ENCODE measurements at places on chromosomes 2 and 18.

GRCh38 chr2:134555411-134555810, 163.4 kb downstream of the TMEM163 start:
- no peak for DNase-seq

DNA sequence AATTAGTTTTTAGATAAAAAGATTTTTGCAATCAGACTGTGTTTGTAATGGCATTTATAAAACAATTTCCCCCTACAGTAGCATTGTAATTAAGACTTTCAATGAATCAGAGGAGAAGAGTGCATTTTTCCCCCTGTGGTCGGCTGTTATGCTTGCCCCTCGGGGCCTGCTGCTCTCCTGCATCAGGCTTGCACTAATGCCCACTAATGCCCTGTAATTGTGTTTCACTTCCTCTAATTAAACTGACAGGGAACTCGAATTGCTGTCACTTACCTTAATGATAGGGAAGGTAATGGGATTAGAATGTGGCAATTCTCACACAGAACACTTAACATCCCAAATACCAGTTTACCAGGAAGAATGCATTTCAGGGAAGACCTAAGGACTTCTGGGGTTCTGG, 61.2 kb upstream of the LRRTM1 start:
- DNase-seq = no peak

DNA sequence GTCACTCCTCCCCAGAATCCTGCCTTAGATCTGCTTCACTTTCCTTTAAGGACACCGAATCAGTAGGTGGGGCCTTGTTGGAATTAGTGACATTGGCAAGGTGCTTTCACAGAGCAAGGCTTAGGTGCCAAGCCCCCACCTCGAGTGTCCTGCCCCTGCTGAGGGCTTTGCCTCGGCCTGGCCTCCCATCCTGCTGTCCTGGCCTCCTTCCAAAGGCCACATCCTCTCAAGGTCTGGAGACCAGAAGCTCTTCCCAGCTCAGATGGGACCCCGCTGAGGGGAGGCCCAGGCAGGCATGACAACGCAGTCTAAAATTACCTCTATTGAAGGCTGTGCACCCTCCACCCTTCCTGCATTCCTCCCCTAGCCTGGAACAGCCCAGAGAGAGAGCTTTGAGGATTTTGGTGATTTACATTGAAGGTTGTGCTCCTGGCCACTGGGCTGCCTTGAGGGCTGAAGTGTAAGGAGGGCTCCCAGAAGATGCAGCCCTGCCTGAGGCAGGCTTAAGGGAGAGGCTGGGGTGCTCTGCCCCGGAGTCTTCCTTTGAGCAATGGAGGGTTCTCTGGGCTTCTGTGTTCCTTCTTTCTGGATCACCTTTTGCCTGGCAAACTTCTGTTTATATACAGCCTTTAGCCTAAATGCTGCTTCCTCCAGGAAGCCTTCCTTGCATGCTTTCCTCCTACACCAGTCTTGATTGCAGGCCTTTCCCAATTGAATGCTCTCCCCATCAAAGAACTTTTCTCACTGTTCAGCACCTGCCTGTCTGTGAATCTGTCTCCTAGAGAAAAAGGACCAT, 154.4 kb downstream of the DDX1 start:
- no peak for DNase-seq

GRCh38 chr18:30727849-30728248, 314.7 kb downstream of the DSC3 start:
- no peak for DNase-seq

DNA sequence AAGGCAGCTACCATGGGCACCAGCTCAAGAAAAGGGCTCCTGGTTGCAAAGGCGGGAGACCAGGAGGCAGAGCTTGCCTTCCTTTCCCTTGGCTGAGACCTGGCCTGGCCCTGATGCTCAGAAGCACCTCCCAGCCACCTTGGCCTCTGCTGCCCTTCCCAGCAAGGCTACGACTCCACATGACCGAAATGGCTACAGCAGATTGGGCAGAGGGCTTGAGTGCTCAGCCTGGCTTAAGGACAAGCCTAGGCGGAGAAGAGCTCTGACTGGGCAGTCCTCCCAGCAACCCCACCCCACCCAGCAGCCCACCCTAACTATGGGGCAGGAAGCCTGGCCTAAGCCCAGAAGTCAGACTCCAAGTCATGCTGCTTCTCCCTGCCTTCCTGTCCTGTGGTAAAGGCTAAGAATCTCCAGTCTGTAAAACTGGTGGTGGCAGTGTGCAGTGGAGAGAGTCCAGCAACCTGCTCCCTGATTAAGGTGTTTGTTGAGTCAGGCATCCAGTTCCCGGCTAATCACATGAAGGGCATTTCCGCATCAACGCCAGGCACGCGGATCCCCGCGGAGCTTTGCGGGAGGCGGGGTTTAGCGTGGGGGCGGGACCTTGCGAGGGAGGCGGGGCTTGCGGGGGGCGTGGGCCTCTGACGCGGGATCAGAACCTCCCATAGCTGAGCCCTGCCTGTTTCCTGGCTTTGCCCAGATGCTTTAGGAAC, 256.0 kb downstream of the BCL11A start:
- DNase-seq = peak; percentile 32

GRCh38 chr18:22399949-22400348, 17.8 kb downstream of the CTAGE1 start:
- no peak for DNase-seq

- DNase-seq = no peak
Measured at GRCh38 chr18:35502052-35502451, 4.3 kb upstream of the INO80C start.

DNA sequence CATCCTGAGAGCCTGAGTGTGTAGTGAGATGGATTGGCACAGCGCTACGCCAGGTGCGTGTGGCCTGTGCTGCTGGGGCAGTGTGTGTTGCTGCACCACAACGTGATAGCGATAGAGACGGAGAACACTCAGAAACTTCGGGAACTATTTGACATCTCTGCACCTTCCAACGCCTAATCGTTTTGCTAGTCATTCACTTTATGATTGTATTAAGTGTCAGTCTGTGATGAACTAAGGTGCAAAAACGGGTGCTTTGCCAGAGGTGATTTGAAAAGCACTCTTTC, 26.0 kb upstream of the IGFBP2 start:
- DNase-seq = no peak

GRCh38 chr2:8719528-8719927, 37.7 kb downstream of the ID2 start:
- DNase-seq = no peak

DNA sequence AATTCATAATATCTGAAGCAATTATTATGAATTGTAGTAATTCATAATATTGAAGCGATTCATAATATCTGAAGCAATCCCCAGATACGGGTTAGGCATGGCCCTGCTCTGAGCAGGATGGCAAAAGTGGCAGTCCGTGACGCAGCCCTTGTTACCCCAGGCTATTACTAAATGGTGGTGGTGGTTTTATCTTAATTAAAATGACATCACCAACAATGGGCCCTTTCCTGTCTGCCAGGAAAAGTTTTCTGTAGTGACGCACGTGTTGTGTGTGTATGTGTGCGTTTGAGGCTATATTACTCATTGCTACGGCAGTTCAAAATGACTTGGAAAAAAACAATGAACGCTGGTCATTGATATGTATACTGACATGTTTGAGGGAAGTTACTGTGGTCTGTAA, 10.6 kb upstream of the MOCOS start:
- no peak for DNase-seq

DNA sequence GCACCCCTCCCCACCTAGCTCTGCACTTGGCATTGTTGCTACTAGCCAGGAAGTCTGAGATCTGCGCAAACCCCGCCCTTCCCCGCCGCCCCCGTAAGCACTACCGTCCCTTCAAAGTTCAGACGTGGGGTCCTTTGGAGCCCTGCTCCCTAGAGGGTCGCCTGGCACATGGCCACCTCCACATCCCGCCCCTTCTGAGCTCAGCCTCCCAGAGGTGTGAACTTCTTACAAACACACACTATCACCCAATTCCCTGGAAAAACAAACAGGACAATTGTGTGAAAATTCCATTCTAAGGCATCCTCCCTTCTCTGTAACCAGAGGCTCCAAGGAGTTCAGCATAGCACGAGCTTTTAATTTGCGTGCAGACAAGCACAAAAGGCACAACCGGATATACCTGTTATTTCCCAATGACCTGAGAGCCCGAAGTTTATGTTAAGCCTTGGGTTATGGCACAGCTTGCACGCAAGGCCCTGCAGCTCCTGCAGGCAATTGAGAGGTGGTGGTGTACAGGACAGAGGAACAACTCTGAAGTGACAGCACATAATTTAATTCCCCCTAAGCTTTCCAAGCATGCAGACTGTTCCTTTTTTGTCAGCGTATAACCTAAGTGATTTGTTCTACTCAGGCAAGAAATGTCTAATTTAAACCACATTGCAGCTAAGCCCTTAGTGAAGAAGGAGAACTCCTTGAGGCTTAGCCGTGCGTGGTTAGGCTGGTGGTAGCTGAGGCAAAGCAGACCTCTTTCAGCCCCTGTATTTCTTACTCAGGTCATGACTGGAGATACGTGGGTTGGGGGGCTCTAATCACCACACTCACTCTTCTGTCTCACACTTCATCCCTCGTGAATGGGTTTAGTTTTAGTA, 20.3 kb upstream of the CYP1B1 start:
- no peak for DNase-seq

- DNase-seq = no peak
Measured at GRCh38 chr2:196712867-196713266, 73.4 kb downstream of the CCDC150 start.

DNA sequence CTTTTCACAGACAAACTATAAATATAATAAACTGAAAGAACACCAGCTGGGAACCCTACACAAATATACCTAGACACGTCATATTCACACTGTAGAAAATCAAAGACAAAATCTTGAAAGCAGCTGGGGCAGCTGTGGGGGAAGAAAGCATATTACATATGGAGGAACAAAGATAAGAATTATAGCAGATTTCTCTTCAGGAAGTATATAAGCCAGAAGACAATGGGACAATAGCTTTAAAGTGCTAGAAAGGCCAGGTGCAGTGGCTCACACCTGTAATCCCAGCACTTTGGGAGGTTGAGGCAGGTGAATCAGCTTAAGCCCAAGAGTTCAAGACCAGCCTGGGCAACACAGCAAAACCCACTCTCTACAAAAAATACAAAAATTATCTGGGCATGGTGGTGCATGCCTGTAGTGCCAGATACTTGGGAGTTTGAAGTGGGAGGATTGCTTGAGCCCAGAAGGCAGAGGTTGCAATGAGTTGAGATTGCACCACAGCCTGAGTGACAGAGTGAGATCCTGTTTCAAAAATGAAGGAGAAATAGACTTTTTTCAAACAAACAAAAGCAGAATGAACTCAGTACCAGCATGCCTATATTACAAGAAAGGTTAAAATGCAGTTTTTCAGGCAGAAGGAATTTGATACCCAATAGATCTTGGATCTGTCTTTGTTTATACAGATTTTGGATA, 26.8 kb upstream of the ERCC3 start:
- DNase-seq = no peak

DNA sequence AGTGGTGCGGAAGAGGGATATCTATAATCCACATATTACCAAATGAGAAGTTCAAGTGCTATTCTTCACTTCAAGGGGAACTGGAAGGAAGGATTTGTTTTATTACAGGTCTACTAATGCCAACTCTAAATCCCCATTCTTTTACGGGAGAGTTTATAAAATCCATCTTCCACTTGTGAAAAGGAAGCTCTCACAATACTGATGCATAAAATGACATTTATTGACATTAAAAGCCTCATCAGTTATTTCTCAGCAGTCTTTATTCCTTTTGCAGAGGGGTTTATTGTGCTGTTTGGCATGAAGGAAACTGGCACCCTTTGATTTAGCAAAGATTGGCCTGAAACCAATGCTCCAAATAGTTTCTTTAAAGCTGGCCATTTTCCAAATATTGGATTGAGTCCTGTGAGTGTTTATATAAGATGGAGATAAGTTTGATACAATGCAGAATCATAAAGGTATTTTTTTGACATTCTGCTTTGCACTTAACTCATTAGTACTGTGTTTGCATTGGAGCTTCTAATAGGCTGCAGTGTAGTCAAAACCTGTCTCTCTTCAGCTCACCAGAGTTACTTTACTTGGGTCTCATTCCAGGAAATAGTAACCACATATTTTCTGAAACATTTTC, 26.6 kb downstream of the LRP1B start:
- no peak for DNase-seq

- no peak for DNase-seq
Measured at GRCh38 chr2:66536997-66537396, 102.1 kb downstream of the MEIS1 start.

- peak; percentile 97 for DNase-seq
Measured at GRCh38 chr2:118123561-118124232, 35.4 kb downstream of the INSIG2 start.

DNA sequence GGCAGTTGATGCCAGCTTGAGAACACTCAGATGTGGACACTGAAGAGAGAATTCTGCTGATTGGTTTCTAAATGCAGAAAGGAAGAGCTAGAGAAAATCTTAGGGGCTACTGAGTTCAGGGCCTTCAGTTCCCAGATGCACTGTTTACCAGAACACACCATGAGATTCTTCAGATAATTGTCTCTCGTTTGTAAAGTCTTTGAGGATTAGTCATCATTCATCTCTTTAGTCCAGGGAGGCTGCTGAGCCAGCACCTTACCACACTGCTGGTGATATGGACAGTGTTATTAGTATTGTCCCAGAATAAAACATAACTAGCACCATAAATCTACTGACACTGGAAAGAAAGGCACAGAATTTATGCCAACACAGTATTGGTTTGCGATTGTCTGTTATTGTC, 690.8 kb upstream of the CELF4 start:
- DNase-seq = no peak

DNA sequence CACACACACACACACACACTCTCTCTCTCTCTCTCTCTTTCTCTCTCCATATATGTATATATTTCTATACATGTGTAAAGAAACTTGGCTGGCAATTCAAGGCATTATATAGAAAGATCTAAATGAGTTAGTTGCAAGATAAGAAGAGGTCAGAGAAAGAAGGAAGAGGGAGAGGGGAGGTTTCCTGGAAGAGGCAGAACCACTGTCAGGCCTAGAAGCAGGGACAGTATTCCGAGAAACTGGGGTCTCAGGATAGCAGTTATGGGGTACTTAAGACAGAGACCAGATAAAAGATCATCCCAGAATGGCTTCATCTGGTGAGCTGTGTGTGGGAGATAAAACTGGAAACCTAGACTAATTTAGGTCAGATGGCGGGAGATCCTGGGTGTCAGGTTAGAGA, 180.8 kb downstream of the CAMKMT start:
- DNase-seq = no peak

GRCh38 chr2:228875152-228875900, 395.8 kb downstream of the PID1 start:
- no peak for DNase-seq

GRCh38 chr2:37224063-37224462, 7.3 kb downstream of the CEBPZ start:
- DNase-seq = no peak

- DNase-seq = no peak
Measured at GRCh38 chr2:205545971-205546816, 136.1 kb upstream of the NRP2 start.

Data from HCT116 (cell line).